ENCODE measurements at places on chromosomes 4 and X.
A peak's percentile ranks its signal among the peaks of the same experiment; 100 is the strongest.

GRCh38 chr4:10730590-10730989 is 46.0 kb upstream of the CLNK start:
- no peak for DNase-seq

DNA sequence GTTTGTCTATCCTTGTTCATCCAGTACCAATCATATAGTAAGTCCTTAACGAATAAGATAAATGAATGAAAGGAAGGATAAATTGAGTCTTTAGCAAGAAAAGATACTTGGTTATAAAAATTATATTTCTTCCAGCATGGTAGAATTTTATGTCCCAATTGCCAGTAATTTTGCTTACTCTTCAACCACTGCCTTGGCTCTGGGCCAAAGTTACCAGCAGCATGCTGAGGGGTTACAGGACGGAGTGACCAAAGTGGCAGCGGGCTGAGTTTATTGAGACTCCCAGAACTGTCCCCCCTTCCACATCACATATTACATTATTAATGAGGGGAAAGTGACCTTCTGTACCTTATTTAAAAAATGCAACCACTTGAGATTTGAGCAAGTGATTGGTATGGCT is 121.7 kb downstream of the RASGEF1B start:
- DNase-seq = no peak

DNA sequence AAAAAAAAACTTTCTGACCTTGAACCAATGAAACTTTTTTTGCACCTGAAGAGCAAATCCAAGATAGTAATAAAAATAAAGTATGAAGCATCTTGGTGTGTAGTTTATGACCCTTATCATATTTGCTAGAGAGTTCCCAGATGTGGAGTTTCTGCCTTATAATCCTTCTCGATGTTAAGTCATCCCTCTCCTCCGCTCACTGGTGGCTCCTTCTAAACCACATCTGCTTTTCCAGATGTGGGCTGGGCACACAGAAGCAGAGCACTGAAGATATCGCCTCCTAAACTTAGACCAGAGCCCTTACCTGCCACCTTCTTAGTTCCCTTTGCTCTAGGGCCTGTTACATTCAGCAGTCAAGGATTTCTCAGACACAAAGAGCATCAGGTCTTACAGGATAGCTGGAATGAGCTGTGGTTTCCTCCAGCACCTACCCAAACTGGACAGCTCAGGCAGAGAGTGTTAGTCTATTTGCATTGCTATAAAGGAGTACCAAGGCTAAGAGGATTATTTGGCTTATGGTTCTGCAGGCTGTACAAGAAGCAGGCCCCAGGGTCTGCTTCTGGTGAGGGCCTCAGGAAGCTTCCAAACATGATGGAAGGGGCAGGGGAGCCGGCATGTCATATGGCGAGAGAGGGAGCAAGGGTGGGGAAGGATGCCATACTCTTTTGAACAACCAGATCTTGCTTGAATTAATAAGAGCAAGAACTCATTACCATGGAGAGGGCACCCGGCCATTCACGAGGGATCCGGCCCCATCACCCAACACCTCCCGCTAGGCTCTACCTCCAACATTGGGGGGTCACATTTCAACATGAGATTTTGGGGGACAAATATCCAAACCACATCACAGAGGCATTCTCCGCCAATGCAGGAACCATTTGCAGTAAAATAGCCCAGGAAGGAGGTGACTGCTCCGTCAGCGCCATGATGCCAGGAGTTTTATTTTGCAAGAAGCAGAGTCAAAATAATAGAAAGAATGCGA is 75.6 kb upstream of the HELT start:
- DNase-seq = no peak

DNA sequence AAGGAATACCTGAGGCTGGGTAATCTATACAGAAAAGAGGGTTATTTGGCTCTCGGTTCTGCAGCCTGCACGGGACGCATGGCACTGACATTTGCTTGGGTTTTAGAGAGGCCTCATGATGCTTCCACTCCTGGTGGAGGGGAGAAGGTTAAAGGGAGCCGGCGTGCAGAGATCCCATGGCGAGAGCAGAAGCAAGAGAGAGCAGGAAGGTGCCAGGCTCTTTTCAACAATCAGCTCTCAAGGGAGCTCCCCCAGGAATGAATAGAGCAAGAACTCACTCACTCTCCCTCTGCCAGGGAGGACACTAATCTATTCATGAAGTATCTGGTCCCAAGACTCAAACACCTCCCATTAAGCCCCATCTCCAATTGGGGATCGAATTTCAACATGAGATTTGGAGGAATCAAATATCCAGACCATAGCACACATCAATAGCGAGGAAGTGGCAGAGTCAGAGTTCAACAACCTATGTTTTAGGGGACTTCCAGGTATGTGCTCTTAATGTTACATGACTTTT is 109.8 kb downstream of the SORBS2 start:
- no peak for DNase-seq

GRCh38 chr4:2813446-2814405 is 20.8 kb downstream of the SH3BP2 start:
- DNase-seq = no peak

DNA sequence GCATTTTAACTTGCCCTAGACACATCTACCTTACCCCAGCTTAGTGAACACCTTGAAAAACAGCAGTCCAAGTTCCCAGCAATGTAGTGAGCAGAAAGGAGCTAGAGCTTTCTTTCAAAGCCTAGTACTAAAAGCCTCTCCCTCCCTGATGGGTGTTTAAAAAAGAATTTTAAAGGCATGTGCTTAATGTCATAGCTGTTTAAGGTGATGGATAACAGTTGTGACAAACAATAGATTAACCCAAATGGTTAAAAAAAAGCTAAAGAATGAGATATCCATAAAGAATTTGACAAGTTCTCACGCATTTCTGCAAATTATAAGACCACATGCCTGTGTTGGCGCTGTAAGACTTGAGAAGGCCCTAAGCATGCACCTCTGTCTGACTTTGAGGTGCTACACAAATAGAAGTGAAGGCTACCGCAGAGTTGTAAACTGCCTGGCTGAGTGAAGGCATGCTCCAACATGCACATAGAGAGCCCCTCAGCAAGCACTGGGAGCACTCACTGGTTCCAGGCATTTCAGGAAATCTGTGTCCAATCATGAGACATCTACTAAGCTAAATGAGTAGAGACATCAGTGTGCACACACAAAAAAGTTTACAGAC is 94.0 kb downstream of the PHF8 start:
- no peak for DNase-seq

- DNase-seq = no peak
Observed at GRCh38 chrX:109643687-109644086, 18.7 kb upstream of the KCNE5 start.

DNA sequence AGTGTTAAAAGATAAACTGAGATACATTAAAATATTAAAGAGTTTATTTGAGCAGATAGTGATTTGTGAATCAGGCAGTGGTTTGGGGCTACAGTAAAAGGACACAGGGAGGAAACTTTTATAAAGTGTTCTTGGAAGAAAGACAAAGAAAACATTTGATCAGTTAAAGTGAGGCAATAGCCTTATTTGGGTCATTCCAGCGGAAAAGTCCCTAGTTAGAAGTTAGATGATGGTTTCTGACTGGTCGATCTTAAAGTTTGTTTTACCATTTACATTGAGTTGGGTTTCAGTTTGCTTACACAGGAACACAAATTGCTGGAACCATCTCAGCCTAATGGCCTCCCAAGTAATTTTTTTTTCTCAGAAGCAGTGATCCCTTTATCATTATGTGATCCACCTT is 69.7 kb downstream of the PPP1R2C start:
- DNase-seq = no peak

GRCh38 chr4:71296945-71297344 is 41.9 kb upstream of the SLC4A4 start:
- peak; percentile 39 for DNase-seq

GRCh38 chr4:168723569-168723968 is 226.7 kb downstream of the PALLD start:
- no peak for DNase-seq

GRCh38 chr4:188214861-188215260 is 75.6 kb downstream of the TRIML1 start:
- no peak for DNase-seq

- DNase-seq = no peak
Observed at GRCh38 chr4:117889978-117890377, 144.3 kb upstream of the NDST3 start.

DNA sequence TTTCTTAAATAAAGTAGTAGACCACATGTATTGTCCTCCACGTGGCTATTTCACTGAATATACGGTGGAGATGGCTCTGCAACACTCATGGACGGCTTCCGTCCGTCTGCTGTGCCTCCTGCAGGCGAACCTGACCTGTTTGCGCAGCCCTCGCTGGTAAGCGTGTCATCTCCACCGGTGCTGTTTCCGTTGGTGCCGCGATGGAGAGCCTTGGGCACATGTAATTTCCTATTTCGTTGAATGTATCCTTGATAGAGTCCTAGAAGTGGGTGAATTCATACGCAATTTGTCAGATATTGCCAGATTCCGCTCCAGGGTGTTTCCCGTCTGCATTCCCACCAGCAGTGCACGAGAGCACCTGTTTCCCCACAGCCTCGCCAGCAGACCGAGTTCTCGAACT is 48.5 kb downstream of the HTT-AS start:
- no peak for DNase-seq

DNA sequence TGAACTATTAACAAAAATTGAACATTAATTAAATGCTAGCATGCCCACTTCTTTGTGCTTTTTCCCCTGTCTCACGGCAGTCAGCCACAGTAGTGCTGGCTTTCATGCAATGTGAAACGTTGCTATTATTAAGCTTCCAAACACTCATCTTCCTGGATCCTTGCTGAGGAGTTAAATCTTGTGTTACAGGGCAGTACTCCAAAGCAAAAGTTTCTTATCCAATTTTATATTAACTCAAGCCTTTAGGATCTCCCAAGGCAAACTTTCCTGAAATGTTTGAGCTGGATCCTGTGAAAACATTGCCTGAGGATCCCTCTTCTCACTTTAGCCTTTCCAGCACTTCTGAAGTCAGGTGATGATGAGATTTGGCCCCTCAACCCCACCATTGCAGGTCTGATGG is 1454.8 kb downstream of the FSTL5 start:
- no peak for DNase-seq

- DNase-seq = no peak
Observed at GRCh38 chrX:17471121-17471520, 96.1 kb downstream of the NHS start.

GRCh38 chr4:169229571-169230028 is 41.2 kb downstream of the SH3RF1 start:
- peak; percentile 94 for DNase-seq

GRCh38 chr4:66906314-66906713 is 639.0 kb downstream of the CENPC start:
- DNase-seq = no peak

GRCh38 chr4:12846368-12846767 is 637.8 kb downstream of the RAB28 start:
- DNase-seq = no peak

- DNase-seq = no peak
Observed at GRCh38 chrX:17603196-17603595, 134.1 kb upstream of the SCML1 start.

- DNase-seq = no peak
Observed at GRCh38 chrX:41716767-41717473, 7.1 kb upstream of the GPR82 start.

- DNase-seq = no peak
Observed at GRCh38 chr4:56127716-56128115, 179.0 kb downstream of the CEP135 start.

DNA sequence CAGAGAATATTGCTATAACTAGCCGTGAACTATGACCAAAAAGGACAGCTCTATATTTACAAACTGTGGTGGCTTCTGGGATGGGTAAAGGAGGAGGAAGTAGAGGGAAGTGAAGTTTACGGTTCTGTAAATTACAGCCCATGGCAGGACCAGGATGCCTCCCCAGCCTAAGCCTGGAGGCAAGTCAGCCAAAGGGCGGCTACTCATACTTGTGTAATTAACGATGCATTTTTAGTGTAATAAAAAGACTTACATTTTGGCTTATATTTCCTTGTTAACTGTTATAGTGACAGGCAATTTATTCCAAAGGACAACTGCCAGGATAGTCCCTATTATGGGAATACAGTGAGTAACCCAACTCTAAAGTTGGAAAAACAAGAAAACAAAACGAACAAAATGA is 139.9 kb upstream of the OTUD4 start:
- DNase-seq = peak; percentile 54

- DNase-seq = no peak
Observed at GRCh38 chrX:5650904-5651303, 577.8 kb downstream of the NLGN4X start.

DNA sequence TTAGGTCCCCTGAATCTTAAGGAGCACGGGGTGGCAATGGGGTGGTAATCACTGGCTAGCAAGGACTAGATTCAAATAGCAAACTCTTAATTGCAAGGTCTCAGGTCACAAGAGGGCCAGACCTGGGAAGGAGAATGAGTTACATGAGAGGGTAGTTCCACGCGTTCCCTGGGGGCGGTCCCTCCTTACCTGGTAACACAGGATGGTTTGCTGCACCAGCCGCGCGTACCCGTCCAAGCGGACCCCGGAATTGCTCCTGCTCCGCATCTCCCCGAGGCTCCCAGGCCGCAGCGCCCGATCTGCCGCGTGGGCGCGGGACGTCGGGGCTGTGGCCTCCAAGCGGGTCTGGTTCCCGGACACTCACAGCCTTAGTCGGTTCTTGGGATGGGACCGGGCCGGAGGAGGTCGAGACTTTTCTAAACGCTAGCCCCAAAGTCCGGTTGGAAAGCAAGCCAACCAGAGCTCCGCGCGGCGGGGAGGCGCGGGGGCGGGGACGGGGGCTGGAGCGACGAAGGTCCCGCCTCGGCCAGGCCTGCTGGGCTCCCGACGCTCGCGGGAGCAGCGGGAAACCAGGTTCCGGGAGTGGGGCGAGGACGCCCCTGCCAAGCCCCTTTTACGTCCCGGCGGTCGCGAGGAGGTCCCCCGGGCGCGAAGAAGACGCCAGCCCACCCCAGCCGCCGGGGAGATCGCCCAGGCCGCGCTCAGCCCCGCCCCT is at the start of gene PHKA2:
TSS of gene PHKA2 (minus strand) at position 449 of the 715 bp plus-strand sequence. CDS start at position 267, 182 bp downstream.
- peak; percentile 35 for DNase-seq

- DNase-seq = no peak
Observed at GRCh38 chrX:133399411-133399810, 15.9 kb downstream of the GPC4 start.

- DNase-seq = no peak
Observed at GRCh38 chr4:161359491-161359890, 804.3 kb downstream of the FSTL5 start.

DNA sequence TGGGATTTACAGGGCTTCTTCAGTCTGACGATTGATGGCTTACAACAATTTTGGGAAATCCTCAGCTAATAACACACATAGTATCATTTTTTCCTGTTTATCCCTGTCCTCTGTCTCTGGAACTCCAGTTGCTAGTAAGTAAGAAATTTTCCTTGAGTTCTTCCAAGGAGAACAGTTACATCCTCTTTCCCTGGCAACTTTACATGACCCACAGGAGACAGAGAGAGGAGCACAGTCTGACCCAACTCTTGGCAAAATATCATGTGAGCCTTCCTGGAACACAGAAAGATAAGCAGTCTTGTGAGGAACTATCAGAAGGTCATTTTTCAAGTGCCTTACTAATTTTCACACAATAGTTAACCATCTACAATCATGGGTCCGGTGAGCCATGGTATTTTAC is 578.7 kb upstream of the PABPC4L start:
- DNase-seq = no peak

DNA sequence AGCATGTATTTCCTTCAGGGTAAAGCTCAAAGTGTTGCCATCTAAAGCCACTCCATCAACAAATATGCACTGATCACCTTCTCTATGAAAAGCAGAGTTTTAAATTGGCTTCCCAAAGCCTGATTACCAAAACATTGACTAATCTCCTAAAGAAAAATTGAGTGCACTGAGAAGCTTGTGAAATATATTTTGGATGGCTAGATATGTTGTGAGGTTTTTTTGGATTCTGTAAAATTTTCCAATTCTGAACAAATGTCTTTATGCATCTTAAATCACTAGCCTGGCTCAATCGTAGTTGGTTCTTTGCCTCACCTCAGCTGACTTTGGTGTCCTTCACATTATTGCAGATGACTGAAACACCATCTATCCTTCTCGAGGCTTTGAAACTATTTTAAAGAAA is 14.9 kb upstream of the EXOSC9 start:
- DNase-seq = peak; percentile 64

Measured in AG10803 (cell line).